ENCODE measurements at places on chromosomes 7 and 10.
A peak's percentile ranks its signal among the peaks of the same experiment; 100 is the strongest.

DNA sequence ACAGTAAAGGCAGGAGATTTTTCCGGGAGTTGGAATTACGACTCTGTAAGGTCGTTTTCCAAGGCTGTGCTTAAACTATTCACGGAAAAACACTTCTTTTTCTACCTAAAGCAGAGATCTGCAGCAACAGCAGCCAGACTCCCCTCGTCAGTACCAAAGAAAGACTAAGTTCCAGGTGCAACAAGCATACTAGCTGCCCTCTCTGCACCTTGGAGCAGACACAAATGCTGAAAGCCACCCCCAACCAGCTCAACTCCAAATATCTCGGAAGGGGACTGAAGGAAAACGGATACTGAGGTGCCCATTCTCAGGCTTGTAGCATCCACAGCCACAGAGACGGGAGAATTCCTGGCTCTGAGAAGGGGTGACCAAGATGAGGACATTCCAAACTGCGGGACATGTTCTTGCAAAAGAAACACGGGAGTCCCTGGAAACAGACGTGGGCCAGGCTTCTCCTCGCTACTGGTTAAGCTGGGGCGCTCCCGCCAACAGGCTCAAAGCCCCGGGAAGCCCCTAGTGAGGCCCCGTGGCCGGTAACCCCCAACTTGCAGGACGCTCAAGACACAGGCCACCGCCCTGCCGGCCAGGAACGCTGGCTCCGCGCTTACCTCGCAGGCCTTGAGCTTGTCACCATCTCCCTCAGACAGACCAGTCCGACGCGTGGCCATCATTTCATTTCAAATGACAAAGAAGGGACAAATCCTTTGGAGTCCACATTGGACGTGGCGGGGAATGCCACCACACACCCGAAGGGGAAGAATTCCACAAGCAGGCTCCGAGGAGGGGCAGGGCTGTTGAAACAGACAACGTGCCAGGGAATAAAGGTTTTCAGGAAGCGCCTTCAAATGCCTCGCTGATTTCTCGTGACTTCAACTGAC is 2.2 kb downstream of the ARHGAP21 start:
- DNase-seq, result no peak

- no peak for DNase-seq
These were observed 342.3 kb upstream of the BMPER start for GRCh38 chr7:33562996-33563395.

DNA sequence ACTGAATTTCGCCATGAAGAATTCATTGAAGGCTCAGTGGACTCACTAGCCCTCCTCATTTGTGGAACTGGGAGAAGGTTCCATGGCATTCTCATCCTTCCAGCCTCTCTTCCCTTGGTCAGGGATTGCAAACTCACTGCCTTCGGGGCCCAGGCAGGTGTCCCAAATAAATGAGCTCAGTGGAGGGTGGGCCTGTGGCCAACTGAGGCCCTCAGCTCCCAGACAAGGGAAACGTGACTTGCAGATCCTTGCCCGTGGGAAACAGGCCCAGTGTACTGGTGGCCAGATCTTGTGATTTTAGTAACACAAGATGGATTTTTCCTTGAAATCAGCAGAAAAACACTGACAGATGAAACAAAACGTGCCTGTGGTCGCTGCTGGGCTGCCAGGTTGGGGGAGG is 168.7 kb upstream of the CTBP2 start:
- DNase-seq, result no peak

- DNase-seq, result no peak
These were observed 26.5 kb upstream of the CHST15 start for GRCh38 chr10:124119946-124120345.

DNA sequence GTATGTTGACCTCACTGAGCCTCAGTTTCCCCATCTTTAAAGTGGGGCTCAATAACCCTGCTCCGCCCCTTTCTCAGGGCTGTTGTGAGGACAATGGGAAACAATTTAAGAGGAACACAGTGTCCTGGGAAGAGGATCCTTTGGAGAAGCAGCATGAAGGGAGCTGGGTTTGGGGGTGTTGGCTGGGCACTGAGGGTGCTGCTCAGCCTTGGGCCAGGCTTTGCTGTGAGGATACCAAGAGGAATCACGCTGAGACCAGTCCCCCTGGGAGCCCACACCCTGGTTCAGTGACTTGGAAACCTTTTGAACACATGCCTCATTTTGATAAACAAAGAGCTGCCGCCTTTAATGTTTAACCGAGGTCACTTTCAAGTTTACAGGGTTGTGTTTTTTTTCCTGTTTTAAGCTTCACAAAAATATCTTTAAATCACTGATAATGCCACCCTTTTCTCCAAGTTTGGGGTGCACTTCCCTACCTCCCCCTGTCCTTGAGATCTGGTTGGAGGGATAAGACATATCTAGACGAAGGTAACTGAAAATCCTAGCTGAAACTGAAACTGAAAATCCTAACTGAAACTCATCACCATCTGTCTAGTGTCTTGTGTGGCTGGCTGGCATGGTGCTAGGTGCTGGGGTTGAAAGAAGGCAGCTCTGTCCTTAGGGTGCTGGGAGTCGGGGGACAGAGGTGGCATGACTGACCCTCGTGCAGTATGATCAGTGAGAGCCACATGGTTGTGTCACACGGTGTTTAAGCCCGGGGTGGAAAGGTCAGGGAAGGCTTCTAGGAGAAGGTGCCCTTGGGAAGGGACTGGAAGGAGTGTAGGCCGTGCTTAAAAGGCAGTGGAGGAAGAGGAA is 27.7 kb downstream of the ZNF775 start:
- DNase-seq, result no peak

DNA sequence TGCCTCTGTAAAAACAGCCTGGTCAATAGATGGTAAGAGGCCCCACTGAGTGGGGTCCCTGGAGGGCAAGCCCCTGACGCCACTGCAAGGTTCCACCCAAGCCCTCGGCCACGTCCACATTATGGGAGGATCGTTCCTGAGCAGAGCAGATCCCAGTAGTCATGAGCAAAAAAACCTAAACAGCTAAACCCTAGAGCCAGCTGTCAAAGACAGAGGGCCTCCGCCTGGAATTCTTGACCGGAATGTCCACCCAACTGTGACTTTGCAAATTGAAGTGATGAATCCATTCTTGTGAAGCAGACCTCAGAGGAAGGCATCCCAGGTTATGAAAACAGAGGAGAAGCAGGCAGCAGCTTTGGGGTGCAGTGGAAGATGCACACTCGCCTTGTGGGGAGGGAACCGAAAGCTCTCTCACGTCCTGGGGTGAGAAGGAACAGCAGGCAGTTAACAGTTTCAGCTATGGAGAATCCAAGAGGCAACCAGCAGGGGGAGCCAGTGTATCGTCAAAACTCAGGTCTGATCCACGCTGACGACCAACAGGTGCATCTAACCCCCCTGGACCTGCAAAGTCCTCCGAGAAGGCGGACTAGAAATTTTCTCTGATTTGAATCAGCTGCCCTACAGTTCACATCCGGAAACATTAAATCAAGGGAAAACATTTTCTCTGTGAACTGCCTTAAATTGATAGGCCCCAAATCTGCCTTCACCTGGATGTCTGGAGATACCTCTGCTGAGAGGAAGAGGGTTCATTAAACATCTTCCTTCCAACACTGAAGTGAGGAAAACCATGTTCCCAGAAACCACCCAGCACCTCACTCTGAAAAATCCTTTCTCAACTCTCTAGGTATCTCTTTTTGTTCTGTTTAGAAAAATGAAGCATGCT is 139.1 kb upstream of the PFKP start:
- DNase-seq, result no peak

- DNase-seq, result no peak
These were observed 15.0 kb downstream of the ZNF862 start for GRCh38 chr7:149853157-149853556.

DNA sequence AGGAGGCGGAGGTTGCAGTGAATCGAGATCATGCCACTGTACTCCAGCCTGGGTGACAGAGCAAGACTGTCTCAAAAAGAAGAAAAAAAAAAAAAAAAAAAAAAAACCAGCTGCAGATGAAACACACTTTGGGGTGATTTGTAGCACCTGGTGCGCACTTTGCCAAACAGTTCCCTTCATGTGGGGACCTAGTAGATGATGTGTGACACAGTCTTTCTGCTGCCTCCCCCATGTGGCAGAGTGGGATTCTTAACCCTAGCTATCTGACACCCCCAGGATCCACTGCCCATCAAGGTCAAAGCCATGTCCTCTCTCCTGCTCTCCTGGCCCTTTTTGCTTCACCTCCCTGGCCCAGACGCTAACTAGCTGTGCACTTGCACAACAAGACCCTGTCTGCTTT is 52.1 kb upstream of the PDZD8 start:
- DNase-seq, result no peak

DNA sequence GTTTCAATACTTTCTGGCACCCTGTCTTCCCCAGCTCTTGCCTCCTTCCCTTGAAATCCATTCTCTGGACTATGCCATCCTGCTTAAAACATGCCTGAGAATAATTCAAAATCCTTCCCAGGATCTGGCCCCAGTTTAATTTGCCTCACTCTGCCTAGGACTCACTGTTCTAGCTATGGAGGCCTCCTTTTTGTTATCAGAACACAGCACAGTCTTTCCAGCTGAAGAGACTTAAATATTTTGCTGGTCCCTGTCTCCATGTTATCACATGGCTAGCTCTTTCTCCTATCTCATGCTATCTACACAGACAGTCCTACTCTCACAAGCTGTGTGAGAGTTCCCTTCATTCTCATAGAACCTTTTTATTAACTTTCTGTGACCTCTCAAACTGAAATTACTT is 194.8 kb downstream of the RNLS start:
- DNase-seq, result no peak

- no peak for DNase-seq
These were observed 9.4 kb upstream of the NRG3 start for GRCh38 chr10:81865581-81865980.

- no peak for DNase-seq
These were observed 39.6 kb upstream of the ZNF680 start for GRCh38 chr7:64602518-64602917.

DNA sequence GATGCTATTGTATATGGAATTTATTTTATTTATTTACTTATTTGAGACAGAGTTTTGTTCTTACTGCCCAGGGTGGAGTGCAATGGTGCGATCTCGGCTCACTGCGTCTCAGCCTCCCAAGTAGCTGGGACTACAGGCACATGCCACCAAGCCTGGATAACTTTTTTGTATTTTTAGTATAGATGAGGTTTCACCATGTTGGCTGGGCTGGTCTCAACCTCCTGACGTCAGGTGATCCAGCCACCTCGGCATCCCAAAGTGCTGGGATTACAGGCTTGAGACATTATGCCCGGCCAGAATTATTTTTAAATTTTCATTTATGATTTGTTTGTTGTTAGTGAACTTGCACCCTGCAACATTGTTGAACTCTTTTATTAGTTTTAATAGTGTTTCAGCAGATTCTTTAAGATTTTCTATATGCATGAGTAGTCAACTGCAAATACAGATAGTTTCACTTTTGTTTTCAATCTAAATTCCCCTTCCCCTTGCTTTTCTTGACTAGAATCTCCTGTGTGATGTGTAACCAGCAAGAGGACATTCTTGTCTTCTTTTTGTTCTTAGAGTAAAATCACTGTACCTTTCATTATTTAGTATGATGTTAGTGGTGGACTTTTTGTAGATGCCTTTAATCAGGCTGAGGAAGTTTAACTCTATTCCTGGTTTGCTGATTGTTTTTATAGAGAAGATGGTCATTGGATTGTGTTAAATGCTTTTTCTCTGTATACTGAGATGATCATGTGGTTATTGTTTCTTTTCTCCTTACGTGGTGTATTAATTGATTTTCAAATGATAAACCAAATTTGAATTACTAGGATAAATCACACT is 27.8 kb downstream of the ZNF33A start:
- no peak for DNase-seq

- no peak for DNase-seq
These were observed 5.4 kb downstream of the TBATA start for GRCh38 chr10:70779511-70780369.

DNA sequence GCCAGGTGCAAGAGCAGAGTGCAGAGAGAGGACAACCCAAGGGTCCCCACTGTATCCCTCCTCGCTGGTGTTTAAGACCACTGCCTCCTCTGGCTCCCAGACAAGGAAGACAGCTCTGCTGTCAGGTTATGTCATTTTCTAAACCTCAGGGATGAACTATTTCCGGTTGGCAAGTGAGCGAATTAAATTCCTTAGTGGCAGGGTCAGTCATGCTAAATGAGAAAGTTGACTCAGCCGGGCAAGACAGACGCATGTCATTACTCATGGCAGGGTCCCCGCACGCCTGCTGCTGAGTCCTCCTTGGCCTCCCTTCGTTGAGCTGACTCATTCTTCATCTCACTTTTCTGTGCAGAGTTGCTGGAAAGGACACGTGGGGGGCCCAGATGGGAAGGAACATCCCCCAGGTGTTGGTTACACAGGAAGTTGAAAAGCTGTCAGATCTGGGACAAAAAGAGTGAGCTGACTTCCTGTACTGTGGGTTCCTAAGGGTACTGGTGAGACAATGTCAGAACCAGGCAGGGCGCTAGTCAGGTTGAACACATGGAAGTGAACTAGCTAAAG is 47.1 kb upstream of the UCN3 start:
- DNase-seq, result peak; percentile 62

- DNase-seq, result no peak
These were observed 28.6 kb upstream of the ST7 start for GRCh38 chr7:116924741-116925140.

- no peak for DNase-seq
These were observed 45.1 kb downstream of the CAMK1D start for GRCh38 chr10:12394241-12395033.

- no peak for DNase-seq
These were observed 26.2 kb upstream of the FRMD4A start for GRCh38 chr10:14356921-14357320.

DNA sequence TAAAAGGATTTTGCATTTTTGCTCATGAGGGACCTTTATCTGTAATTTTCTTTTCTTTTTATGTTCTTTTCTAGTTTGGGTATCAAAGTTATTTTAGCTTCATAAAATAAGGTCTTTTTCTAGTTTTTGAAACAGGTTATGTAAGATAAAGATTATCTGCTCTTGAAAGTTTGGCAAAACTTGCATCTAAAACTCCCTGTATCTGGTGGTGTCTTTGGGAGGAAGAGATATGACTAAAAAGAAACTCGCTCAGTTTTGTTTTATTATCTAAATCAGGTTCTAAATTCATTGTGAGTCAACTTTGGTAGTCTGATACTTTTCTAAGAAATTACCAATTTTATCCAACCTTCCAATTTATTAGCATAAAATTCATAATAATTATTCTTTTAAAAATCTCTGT is 55.1 kb downstream of the VCL start:
- DNase-seq, result no peak

DNA sequence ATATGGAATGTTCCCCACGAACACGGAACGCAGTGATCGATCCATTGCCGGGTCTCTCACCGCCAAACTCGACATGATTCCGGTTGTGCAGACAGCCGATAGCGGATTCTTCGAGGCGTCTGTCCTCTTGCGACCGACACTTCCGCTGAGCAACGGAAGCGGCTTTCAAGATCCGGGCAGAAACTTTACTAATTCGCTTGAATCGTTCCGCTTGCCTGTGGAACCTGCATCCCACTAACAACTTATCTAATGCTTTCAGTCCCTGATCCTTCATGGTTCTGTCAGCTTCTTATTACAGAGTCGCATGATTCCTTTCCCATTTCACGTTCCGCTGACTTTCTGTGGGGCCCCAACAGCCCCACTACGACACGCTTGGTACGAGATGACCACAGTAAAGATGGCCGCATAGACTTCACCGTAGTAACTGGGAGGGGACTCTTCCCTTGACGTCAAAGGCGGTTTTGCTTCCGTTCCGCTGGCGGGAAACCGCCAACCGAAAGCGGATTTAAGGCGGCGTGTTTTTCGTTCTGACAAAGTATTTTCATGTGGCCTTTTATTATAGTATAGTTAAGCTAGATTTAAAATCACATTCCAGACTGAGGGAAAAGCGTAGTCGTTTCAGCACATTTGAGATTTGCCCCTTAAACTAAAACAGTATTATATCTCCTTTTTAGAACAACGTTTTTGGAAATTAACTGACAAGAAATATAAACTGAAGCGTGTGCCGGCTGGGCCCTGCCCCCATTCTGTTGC is at the start of gene CSTF2T:
Gene CSTF2T (minus strand): TSS at position 121 of the 753 bp plus-strand sequence. CDS start 46 bp downstream, at position 75.
- peak; percentile 76 for DNase-seq

GRCh38 chr7:138459413-138460175 is 465 bp upstream of the TRIM24 start:
- DNase-seq, result peak; percentile 96

Measured in stimulated activated CD4-positive, alpha-beta T cell treated with anti-CD3 and anti-CD28 coated beads, Interleukin-15, amount 100 ng/mL, for 1 hour (primary cell).